Nucleus accumbens (tissue), 56 donors: ENCODE measurements at places on chromosomes 5 and 9.
A peak's percentile ranks its signal among the peaks of the same experiment; 100 is the strongest.

DNA sequence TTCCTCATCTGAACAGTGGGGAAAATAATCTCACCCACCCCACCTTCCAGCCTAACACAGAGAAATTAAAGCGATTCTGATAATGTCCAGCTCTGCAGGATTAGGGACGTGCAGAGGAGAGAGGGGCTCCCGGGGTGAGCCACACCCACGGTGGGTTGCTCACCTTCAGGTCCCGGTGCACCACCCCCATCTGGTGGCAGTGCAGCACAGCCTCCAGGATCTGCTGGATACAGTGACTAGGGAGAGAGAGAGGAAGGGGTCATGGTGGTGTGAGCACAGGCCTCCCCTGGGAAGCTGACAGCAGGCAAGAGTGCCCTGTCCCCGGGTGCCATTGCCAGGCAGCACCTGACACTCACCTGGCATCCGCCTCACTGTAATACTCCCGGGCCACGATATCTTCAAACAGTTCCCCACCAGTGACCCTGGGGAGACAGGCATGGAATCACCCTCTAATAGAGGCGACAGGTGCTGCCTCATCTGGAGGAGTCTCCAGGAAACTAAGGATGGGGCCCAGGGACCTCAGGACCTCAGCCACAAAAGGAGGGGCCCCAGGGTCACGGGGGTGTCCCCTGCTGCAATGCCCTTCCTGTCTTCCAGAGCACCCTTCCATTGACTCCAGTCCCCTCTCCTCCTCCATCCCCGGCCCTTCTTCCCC is 33.0 kb downstream of the CAMK2A start:
- no peak for DNase-seq

GRCh38 chr5:68873198-68873597 is 220.6 kb upstream of the SLC30A5 start:
- DNase-seq, result no peak

GRCh38 chr5:43075319-43076293 is 35.5 kb upstream of the ANXA2R start:
- no peak for DNase-seq

GRCh38 chr5:82313016-82313415 is 34.9 kb upstream of the RPS23 start:
- no peak for DNase-seq

DNA sequence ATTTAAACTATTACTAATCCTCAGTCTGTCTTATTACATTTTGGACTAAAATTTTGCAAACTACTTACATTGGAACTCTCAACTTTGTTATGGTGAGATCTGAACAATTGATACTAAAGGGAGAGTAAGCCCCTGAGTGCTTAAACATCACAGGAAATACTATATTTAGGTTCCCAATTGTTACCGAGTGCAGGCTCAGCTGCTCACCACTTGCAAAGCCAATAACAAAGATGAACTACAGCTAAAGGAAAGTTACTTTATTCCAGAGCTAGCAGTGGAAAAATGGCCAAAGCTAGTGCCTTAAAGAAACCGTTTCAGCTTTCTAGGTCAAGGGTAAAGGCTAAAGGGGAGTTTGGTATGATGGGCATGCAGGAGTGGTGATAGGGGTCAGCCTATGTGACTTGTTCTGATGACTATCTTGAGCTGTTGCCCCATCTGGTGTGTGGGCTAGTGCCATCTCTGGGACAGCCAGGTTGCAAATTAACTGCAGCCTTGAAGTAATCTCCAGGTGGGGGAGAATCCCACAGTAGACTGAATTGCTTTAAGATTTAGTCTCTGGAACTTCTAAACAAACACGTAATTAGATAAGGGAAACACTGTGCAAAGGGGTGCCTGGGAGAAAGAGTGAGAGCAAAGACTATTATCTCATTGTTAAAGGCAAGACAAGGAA is 7.8 kb upstream of the NDUFB6 start:
- no peak for DNase-seq

DNA sequence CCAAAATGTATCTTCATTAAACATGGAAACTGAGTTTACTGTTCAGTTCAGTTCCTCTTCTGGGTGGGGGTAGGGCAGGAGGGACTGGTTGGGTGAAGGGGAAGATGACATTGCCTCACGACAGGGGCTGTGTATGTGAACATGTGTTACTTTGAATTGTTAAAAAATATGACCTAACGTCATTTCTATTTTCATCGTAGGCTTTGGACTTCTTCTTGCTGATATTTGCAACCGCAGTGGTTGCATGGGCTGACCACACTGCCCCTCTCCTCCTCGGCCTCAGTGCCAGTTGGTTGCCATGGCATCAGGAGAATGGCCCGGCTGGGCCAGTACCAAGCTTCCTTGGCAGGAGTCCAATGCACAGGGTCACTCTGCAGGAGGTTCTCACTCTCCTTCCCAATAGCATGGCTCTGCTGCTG is 41.5 kb downstream of the HACD4 start:
- peak; percentile 35 for DNase-seq

DNA sequence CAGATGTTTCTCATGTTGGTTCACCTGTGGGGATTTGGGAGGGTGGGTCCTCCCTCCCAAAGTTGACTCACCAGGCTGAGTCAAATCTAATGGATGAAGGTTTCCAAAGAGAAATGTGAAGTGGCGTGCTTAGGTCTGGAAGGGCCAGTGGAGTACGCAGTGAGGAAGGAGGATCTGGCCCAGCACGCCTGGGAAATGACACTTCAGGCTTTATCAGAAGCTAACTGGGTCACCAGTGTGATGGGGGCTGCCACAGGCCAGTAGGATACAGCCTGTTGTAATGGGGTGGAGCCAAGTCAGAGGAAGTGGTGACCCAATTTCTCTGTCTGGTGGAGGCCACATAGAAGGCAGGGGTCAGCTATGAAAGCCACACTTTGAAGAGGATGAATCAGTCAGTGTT is 18.0 kb downstream of the POLR1E start:
- no peak for DNase-seq

DNA sequence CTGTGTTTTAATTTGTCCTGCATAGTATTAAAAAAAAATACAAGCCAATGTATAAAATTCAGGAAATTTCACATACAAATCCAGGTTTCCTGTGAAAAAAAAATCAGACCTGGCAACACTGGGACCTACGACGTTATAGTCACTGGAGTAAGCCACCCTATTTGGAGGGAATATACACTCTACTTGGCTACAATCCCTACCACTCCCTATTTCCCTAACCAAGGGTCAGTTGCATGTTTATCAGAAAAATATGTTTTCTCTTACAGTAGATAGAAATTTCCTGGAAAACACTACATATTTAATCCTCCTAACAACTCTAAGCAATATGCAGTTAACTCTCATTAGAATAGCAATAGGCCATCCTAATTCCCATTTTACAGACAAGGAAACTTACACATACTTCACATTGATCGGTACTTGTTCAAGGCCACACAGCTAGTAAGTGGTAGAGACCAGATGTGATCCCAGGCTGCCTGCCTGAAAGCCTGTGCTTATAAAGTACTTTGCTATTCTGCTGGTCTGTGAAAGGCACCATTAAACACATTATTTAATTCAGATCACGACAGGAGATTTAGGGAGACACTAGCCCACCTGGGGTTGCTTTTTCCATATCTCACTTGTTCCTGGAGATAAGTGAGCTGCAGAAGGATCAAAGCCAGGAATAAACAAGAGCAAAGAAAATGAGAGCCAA is 70.8 kb downstream of the MFAP3 start:
- no peak for DNase-seq

DNA sequence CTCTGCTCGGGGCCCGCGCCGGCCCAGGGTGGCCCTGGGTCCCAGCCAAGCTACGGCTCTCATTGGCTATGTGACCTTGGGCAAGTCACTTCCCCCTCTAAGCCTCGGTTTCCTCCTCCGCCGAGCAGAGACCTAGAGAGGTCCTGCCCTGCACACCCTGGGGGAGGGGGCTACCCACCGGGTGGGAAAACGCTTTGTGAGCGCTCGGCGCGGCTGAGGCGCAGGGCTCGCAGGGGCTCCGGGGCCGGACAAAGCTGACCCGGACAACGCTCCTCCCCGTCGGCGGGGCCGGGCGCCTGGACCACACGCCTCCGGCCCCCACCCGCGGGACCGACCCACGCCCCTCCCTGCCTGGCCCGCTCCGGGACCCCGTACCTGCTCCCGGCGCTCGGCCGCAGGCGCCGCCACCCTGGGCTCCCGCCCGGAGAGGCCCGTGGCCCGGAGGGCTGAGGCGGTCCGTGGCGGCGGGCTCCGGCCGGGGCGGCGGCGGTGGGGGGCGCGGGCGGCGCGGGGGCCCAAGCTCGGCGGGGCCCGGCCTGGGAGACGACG is 85.7 kb upstream of the MELK start:
- peak; percentile 51 for DNase-seq

- no peak for DNase-seq
These were observed 196.6 kb downstream of the PTTG1 start for GRCh38 chr5:160618286-160618685.

- no peak for DNase-seq
These were observed 2.7 kb downstream of the ADAMTS2 start for GRCh38 chr5:179342577-179342976.

GRCh38 chr5:101600614-101601013 is 695.5 kb downstream of the SLCO4C1 start:
- no peak for DNase-seq

GRCh38 chr5:149584121-149584520 is 2.8 kb downstream of the ARHGEF37 start:
- DNase-seq, result no peak

DNA sequence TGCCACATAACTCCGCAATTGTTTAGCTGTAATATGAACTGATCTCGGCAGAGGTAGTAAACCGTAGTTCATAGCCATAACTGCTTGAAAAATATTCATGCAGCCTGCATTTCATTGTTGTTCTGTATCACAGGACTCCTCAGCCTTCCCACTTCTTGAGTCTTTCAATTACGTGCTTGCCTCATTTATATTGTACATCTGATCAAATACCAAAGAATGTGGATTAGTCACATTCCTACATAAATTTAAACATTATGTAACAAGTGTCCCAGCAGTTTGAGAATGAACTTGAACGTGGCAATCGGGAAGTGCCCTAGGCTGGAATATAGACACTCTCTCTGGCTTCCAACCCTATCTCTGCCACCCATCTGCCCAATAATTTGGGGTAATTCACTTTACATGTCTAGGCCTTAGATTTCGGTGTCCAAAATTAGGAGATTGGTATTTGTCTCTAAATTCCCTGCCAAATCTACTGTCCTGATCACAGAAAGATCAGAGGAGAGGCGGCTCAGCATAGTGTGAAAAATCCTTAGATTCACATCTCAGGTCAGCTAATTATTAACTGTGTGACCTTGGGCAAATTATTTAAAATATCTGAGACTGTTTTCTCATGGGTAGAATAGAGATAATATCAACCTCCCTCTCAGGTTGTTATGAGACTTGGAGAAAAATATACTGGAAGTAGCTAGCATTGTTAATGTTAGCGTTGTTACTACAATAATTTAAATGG is 215.1 kb upstream of the RFX3 start:
- no peak for DNase-seq

DNA sequence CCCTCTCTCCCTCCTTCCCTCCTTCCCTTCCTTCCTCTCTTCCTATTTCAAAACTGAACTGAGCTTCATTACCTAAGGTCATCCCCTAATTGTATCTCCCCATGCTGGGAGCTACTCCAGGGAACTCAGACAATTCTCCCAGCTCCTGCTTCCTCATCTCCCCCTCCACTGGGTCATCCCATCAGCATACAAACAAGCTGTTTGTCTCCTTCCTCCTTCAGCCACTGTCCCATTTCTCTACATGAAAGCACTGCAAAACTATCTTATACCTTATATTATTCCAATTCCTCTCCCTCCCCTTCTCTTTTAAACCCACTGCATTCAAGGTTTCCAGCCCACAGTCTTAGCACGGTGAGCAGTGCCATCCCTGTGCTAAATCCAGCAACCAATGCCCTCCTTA is 262.4 kb downstream of the AGTPBP1 start:
- no peak for DNase-seq

GRCh38 chr5:176387384-176387925 is 943 bp downstream of the NOP16 start:
- no peak for DNase-seq

- no peak for DNase-seq
These were observed 62.3 kb downstream of the HMCN2 start for GRCh38 chr9:130327781-130328348.

DNA sequence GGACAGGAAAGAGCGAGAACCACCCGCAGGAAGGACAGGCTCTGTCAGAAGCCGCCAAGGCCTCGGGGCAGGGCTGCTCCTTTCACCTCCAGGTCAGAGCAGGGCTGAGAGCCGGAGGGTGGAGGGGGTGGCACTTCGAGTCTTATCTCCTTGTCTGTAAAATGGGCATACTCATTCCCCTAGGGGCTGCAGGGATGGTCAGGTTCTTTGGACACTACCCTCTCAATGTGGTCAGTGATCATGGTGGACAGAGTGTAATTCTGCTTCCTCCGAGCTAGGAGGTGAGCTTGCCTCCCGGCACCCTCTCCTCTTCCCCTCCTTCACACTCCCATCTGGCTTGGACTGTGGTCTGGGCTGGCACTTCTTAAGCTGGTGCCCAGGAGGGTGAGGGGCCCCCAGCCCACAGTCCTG is 39.6 kb downstream of the RGS3 start:
- no peak for DNase-seq

DNA sequence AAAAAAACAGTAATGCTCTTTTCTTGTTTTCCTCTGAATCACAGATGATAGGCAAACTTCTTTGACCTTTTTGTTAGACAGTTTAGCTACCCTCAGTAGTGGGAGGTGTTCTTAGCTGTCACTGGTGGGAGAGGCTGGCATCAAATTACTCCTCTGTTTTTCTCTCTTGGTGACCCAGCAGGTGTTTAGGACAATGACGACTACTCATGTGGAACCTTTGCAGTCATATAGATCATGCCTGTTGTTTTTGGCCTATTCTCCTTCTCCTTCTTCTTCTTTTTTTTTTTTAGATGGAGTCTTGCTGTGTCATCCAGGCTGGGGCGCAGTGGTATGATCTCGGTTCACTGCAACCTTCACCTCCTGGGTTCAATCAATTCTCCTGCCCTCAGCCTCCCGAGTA is 15.4 kb upstream of the NPR2 start:
- DNase-seq, result no peak
